SW480 (cell line): ENCODE measurements at places on chromosomes 6 and 20.
A peak's percentile ranks its signal among the peaks of the same experiment; 100 is the strongest.

DNA sequence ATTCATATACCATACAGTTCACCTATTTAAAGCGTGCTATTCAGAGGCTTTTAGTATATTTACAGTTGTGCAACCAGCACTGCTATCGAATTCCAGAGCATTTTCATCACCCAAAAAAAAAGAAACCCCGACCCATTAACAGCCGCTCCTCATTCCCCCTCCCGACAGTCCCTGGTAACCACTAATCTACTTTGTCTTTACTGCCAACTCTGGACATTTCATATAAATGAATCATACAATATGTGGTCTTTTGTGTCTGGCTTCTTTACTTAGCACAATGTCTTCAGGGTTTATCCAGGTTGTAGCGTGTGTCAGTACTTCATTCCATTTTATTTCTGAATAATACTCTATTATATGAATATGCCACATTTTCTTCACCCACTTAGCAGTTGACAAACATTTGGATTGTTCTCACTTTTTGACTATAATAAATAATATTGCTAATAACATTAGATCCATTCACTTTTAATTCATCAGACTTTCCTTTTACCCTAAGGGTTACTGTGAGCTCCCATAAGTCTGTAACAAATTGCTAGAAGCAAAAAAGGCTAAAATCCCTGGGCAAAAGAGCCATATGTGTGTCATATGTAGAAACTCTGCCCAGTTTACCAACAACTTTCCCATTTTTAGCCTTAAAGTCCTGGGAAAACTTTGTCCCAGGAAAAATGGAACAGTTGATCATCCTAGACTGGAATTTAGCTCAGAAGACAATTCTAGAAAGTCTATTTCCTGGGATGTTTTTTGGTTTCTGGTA lies 23.2 kb upstream of the ROS1 start:
- DNase-seq = peak; percentile 65

DNA sequence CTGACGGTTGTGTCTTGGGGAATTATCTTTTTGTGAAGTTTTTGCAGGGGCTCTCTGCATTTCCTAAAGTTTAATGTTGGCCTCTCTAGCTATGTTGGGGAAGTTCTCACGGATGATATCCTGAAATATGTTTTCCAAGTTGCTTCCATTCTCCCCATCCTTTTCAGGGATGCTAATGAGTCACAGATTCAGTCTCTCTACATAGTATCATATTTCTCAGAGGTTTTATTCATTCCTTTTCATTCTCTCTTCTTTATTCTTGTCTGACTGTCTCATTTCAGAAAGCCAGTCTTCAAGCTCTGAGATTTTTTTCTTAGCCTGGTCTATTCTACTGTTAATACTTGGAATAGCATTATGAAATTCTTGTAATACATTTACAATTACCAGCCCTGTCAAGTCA lies 61.3 kb downstream of the UNC5CL start:
- no peak for DNase-seq

- DNase-seq = no peak
Measured at GRCh38 chr6:66245231-66245630, 538.2 kb upstream of the EYS start.

- DNase-seq = no peak
Measured at GRCh38 chr6:116404696-116405095, 33.9 kb downstream of the DSE start.

DNA sequence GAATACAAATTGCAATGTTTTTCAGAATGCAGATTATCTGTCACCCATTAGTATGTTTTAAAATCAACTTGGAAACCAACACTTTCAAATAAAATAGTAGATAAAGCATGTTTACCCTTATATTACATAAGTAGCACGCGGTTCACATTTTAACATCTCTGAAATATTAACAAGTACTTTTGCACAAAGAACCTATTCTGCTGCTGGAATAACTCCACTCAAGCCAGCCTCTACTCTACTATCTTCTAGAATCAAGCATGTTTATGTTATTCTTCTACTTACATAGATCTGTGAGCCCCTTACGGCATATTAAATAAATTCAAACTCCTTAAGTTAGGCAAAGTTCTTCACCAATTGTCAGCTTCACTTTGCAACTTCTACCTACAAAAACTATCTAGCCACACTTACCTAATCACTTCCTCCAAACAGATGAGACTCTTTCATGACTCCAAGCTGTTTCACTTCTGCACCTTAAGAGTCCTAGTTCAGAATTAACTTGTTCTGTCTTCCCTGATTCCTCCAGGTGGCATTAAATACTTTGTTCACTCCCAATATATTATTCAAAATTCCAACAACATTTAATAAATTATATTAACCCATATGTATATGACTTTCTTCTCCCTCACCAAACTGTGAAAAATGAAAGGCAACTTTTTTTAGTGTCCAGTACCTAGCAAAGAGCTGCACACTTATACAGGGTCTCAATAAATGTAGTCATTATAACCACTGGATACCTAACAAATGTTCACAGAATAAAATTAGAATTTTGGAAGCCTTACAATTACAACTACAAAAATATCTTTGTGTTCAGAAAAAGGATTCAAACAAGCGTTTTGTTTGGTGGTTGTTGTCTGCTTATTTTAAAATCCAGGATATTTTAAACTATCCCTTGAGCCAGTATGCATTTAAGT lies 12.1 kb downstream of the CEP85L start:
- DNase-seq = no peak

DNA sequence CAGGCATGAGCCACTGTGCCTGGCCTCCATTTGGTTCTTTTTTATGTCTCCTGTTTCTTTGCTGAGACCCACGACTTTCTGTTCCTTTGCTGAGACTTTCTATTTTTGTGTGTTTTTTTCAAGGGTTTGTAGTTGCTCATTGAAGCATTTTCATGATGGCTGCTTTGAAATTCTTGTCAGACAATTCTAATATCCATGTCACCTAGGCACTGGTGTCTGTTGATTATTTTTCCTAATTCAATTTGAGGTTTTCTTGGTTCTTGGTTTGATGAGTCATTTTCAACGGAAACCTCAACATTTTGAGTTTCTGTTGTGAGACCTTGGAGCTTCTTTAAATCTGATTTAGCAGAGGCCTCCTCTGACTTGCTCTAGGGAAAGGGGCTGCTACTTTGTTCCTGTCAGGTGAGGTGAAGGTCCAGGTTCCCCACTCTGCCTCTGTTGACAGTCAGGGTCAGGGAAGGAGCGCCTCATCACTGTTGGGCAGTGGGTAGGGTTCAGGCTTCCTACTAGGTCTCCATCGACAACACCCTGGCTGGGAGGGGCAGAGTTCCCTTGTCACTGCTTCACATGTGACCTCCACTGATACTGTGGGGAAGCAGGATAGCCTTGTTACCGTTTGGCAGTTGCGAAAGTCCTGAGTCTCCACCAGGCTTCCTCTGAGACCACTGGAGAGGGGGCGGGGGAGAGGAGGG lies 67.2 kb upstream of the RNF24 start:
- no peak for DNase-seq

- no peak for DNase-seq
Measured at GRCh38 chr6:104595311-104595820, 264.4 kb downstream of the HACE1 start.

GRCh38 chr6:21501021-21501354 lies 92.6 kb upstream of the SOX4 start:
- DNase-seq = no peak

DNA sequence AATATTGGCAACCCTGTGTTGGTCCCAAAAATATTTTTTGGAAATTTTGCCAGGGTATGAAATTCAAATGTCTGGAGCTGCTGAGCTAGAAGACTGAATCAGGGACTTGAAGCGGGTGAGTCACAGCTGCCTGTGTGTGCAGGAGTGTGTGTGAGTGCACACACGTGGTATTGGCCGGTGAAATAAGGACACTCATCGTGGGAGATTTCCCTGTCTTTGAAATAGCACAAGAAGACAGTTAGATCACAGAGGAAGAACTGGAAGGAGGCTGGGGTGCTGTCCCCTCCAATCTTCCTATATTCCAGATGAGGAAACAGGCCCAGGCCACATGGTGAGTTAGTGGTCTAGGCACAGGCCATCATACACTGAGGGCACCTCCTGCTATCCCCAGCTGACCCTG lies 123.8 kb upstream of the MLN start:
- no peak for DNase-seq

- no peak for DNase-seq
Measured at GRCh38 chr6:227812-228338, 64.4 kb upstream of the DUSP22 start.

DNA sequence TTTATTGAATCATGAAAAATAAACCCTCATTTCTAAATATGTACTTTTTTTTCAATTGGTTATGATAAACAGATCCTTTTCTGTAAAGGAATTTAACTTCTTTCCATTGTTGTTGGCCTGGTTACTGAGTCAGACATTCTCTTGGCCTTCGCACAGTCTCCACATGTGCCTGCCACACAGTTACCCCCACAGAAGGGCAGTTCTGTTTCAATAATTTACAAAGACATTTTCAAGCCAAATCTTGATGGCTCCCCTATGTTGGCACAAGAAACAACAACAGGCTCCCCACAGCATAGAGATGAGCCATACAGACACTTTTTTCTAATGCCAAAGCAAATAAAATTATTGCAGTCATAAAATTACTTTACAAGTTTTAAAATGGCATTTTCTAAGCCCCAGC lies 55.6 kb upstream of the BEND6 start:
- no peak for DNase-seq

DNA sequence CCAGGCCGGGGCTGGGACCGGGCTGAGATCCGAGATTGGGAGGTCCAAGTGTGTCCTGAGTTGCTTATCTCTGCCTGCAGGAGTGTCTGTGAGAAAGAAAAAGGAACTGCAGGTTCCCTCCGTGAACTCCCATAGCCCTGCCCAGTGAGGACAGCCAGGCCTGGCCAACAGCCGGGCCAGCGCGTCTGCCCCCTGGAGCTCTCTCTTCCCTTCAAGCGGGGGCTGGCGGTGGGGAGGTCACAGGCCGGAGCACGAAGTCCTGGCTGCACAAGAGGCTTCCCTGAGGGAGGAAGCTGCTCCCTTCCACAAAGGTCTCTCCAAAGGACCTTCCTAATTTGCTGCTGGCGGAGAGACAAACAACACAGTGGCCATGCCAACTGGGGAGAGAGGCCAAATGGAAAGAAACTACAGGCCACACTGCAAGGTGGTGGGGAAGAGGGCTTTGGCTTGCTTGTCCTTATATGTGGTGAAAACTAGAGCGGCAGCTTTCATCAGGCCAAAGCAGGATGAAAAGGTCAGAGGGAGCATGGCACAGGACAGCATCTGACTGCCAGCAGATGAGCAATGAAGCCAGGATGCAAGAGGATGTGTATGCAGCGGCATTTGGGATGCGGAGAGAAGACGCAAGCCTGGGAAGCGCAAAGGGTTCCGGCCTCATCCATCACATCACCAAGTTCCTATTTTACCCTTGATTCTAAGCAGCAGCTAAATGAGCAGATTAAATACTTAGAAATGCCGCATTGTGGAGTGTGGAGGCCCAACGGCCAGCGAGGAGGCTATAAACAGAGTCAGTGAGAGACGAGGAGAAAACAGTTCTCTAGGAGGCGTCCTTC lies 260.0 kb downstream of the ERMARD start:
- no peak for DNase-seq

DNA sequence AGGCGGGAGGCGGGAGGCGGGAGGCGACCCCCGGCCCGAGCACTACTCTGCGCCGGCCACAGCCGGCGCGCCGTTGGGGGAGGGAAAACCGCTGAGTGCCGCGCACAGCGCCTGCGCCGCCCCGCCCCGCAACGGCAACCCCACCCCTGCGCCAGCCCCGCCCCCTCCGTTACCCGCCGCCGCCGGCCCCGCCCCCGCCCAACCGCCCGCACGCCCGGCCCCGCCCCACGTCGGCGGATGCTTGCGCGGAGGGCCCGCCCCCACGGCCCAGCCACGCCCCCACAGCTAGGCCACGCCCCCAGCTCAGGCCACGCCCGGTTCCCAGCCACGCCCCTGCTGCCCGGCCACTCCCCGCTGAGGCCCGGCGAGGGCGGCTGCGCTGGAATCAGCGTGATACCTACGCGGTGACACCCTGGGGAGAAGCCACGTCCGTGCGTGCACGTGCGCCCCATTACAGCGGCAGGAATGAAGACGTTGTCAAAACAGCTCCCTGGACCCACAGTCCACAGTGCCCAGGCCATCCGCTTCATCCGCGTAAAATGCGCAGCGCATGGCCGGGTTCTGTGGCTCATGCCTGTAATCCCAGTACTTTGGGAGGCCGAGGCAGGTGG lies at the start of gene TCFL5:
Gene TCFL5, minus strand, starts transcription at position 97 of the 611 bp plus-strand sequence. CDS start 152 bp downstream, outside the sequence.
- DNase-seq = peak; percentile 90

- DNase-seq = no peak
Measured at GRCh38 chr6:94362061-94362864, 942.9 kb upstream of the EPHA7 start.
